NCI-H2081 (cell line): ENCODE measurements at places on chromosomes 6 and 20.

GRCh38 chr6:14804785-14805210, 441.1 kb upstream of the JARID2 start:
- no peak for DNase-seq

DNA sequence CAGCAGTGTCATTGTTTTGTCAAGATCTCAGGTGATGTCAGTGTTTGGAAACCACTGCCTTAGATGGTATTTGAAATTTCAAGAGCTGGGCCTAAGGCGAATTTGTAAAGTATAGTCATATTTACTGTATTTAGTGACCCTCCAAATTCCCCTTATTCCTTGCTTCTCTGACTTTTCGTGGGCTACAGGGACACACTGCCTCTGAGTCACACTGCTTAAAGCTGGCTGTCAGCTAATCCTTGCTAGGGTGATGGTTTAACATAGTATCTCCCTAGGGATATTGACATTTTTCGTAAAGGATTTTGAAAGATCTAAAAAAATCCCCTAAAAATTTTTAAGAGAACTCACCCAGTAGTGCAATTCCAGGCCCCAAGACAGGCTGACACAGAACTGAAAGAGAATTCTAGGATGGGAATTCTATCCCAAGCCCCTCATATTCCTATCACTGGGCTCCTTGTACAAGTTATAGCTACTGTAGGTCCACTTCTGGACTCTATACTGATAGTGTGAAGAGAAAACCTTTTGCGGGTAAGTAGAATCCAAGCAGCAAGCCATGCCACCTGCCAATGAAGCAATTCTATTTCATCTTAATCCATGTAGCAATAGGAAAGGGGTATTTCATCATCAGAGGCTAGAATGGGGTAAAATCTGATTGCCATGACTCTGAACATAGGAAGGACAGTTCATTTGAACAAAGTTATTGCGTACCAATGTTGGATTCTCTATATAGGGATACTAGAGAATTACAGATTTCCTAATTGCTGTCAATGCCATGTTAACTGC, 4.3 kb downstream of the BMP6 start:
- DNase-seq: no peak

- peak; percentile 0 for DNase-seq
Observed at GRCh38 chr6:135145063-135145800, 35.9 kb upstream of the MYB start.

- no peak for DNase-seq
Observed at GRCh38 chr6:125102891-125103290, 50.7 kb upstream of the TPD52L1 start.

DNA sequence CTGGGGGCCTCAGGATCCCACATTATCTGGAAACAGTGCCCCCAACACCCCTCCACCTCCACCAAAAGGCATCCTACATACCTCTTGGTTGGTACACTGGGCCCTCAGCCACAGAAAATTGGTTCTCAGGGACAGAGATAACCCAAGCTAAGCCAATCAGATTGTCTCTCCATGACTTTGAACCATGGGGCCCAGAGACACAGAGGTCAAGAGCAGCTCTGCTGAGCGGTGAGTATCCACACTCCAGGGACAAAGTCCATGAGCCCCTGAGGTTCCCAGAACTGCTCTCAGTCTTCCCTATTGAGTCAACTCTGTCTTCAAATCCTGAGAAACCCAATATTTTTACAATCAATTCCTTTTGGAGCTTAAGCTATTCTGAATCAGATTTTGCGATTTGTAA, 35.3 kb downstream of the COL11A2 start:
- no peak for DNase-seq

GRCh38 chr20:50101887-50102286, 11.1 kb downstream of the UBE2V1 start:
- no peak for DNase-seq

DNA sequence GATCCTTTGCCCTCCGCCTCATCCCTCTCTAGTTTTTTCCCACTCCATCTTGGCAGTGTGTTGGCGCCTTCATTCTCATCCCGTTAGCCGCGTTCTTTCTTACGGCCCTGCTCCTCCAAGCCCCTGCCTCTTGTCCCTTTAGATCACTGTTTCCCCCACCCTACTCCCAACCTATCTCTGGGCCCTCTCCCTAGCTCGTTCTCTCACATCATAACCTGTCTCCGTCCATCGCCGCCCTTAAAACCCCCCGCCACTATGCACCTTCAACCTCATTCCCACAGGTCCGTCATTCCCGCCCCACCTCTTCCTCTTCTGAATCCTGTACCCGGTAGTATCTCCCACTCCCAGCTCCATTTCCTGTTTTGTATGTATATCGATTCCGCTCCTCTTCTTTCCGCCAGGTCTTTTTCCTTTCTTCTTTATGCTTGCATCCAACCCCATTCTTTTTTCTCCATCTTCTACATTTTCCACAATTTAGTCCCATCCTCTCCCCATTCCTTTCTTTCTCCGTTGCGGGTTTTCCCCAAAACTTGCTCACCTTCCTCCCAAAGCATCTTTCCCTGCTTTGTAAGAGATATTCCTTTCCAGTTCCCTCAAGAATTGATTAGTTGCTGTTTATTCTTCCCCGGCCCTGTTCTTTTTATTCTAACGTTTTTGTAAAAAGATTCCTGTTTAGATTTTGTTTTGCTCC, 671 bp downstream of the EFHC1 start:
- peak; percentile 70 for DNase-seq

GRCh38 chr6:167898673-167899311, 72.1 kb downstream of the AFDN start:
- peak; percentile 5 for DNase-seq

- no peak for DNase-seq
Observed at GRCh38 chr6:139037490-139037889, 8.9 kb downstream of the ABRACL start.

DNA sequence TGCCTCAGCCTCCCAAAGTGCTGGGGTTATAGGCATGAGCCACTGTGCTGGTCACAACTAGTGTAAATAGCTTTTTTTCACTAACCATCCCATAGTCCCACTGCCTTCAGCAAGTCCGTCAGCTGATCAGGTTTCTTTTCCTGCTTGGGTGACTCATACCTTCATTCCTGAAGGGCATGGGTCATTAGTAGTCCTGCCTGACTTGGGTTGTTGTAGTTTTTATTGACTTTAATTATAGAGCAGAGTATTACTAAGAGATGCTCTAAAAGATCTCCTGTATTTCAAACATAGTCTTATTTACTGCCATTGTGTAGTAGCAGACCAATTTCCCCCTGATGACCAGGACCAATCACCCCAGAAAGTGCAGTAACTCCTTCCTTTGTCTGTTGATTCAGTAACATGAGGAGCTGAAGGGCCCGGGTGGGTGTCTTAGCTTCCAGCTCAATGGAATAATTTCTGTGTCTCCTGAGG, 25.8 kb downstream of the HLA-C start:
- no peak for DNase-seq

GRCh38 chr6:6699741-6700367, 111.3 kb downstream of the LY86 start:
- peak; percentile 86 for DNase-seq

DNA sequence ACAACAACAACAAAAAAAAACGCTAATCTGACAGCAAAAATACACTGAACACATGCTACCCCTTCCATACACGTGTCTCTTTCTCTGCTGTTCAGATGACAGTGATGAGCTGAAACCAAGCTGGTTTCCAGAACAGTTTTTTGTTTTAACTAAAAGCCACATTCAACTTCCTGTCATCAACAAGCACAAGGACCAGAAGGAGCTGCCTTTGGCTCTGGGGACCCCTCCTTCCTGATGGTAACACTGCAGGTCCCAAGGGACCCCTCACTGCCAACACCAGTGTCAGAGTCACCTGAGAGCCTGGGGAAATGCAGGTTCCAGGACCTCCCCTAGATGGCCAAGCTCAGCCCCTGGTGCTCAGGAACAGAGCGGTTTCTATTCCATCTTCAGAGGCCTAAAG, 6.0 kb downstream of the CST7 start:
- no peak for DNase-seq

DNA sequence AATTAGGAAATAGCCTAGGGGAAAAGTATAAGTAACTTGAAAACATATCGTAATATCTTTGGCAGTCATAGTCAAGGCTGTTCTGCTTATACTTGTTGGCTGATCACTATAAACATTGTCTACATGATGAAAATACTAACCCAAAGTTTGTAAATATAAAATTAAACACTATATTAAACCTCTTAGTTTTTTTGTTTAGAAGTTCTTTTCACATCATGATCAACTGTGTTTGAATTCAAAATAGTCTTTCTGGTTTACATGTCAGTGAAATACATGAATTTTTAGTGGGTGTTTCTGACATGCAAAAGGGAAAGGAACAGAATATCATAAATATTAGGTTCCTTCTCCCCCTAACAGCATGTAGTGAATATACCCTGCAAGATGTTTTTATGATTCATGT, 43.5 kb downstream of the ADGRG6 start:
- DNase-seq: no peak

DNA sequence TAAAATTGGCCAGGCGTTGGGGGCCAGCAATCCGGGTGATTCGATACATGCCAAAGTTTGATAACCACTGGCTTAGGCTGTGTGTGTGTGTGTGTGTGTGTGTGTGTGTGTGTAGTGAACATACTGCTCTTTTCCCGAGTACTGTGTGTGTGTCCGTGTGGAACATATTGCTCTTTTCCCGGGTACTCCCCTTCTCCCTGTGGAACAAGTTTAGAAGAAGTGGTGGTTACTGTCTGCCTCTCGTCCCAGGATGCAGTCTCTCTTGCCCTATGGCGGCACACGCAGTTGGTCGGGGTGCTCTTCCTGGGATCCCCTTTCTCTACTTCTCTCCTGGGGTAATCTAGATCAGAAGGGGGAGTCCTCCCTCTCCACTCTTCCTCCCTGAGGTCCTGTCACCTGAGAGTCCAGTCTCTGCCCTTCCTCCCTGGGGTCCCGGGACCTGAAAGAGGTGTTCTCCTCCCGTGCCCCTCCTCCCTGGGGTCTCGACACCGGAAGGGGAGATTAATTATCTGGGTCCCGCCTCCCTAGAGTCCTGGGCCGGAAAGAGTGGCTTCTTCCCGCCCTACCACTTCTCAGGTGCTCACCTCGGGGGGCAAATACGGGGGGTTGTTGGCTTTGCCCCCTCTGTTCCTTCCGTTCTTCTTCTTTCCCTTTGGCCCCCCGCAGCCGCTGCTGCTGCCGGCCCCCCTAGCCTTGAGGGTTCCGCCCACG, 516 bp downstream of the GTPBP2 start:
- peak; percentile 67 for DNase-seq

DNA sequence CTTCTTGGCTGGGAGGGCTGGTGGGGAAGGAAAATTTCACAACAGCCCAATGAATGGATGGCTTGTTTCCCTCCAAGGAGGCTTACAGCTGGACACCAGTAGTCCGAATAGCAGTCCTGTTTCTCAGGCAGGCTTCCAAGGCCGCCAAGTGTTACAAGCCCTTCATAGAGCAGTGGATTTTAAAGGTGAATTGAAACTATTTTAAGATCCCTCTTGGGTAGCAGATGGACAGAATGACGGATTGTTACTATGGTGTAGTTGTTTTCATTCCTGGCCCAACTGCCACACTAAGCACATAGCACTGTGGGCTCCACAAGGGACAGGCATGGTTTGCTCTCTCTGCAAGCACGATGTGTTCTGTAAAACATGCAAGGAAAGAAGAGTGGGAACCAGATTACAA, 203.3 kb upstream of the TAB2 start:
- DNase-seq: no peak

GRCh38 chr20:517221-517620, 26.4 kb downstream of the CSNK2A1 start:
- no peak for DNase-seq

DNA sequence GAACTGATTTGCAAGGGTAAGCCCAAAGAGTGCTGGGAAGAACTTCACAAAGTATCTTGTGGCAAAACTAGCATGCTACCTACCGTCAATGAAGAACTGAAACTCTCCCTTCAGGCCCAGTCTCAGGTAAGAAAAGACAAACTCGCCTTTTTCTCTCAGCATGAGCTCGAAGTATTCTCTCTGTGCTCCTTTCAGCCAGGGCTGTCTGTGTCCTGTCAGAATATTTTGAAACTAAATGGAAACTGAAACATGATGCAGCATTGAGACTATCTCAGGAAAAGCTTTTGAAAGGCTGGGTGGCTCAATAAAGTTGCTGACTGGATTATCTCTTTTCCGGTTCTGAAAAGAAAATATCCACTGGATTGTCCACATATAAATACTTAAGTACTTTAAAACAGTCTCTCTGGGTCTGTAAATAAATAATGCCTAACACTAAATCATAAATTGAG, 696 bp downstream of the CALHM5 start:
- DNase-seq: no peak
